Epithelial cell of proximal tubule (primary cell): ENCODE measurements at places on chromosomes 1 and 21.

DNA sequence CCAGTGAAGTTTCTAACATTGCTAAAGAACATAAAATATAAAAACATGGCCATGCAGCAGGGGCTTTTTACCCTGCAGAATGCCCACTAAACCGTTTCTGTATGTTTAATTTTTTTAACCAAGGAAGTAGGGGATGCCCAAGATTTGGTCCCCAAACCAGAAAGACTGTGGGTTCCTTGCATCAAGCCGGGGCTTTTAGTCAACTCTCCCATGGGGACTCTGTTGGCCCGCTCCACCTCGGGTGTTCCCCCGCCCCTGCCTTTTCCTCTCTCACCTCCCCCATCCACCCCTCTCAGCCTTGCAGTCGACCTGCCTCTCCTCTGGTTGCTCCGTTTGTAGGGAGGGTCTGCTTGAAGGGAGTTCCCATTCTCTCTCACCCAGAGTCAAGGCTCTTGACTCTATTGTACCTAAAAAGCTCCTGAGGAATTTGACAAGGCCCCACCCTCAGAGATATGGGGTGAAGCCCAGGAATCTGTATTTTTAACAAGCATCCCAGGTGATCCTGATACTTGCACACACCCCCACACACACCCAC lies 117.5 kb downstream of the TOMM20 start:
- no peak for DNase-seq

DNA sequence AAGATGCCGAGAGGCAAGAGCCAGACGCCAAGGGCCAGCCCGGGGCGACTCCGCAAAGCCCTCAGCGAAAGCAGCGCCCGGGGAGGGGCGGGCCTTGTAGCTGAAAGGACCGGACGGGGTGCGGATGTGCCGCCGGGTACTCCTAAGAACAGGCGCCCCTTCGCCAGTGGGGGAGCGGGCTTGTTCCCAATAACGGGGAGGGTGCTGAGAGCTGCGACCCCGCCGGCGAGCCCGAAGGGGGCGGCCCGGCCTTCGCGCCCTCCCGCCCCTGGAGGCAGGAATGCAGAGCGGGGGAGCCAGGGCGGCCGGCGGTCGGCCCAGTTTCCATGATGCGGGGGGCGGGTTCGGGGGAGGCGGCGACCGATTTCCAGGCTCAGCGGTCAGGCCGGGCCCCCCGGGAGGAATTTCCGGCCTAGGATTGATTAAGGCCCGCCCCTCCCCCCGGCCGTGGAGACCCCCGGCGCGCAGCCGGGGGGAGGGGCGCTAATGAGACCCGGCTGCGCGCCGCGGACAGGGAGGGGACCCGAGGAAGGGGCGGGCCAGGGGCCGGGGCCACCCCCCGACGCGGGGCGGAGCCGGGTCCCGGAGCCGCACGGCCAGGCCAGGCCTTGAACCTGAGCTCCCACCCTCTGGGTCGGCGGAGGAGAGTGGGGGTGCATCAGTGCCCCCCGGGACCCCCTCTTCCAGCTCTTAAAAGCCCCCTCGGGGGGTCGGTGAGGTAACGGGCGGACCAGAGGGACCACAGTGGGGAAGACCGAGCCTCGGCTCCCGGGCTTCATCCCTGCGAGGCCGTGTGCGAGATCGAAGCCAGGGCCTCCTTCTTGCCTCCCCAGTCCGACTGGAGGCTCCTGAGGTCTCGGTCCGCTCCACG lies 898 bp upstream of the TMEM200B start:
- no peak for DNase-seq

DNA sequence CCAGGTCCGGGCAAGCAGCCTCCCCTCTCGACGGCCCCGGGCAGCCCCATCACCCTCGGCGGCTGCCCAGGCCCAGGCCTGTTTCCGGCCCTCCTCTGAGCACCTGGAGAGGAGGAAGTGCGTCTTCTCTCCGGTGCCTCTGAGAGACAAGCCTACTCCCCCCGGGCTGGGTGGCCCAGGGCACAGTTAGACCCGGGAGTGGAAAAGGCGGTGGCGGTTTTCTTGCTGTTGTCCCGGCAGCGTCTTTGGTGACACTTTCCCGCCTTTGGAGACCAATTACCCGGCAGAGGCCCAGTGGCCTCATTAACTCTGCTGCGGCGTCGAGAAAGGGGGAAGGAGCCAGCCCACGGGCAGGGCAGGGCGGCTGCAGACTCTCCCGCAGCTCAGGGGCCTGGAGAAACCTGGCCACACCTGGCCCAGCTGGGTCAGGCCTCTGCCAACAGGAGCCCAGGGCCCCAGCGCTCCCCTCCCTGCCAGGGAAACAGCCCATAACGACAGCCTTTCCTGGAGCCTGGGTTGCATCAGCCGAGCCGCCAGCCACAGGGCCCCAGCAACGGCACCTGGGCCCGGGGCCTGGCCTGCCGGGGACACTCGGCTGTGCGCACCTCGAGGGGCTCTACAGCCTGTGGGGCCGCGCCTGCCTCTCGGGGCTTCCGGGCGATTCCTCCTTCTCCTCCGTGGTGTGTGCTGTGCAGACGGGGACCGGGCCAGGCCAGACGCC lies 28.4 kb upstream of the C1orf159 start:
- no peak for DNase-seq

DNA sequence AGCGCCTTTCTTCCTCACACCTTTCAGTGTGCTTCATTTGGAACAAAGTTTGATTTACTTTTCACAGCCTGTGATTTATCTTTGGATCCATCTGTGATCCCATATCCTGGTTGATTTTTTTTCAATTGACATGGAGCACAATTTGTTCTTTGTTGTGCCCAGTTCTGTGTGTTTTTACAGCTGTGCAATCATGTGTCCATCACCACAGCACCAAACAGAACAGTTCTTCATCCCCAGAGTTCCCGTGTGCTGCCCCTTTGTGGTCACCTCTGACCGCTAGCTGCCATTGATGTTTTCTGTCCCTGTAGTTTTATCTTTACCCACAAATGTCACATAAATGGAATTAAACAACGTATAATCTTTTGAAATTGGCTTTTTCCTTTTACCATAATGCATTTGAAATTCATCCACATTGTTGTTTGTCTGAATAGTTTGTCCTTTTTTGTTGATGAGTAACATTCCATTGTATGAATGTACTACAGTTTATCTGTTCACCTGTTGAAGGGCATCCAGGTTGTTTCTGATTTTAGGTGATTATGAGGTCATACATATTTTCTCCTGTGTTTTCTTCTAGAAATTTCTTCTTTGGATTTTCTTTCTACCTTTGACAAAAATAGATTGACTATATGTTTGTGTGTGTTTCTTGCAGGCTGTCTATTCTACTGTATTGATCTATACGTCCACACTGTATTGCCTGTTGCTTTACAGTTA lies 17.4 kb downstream of the MIGA1 start:
- no peak for DNase-seq

DNA sequence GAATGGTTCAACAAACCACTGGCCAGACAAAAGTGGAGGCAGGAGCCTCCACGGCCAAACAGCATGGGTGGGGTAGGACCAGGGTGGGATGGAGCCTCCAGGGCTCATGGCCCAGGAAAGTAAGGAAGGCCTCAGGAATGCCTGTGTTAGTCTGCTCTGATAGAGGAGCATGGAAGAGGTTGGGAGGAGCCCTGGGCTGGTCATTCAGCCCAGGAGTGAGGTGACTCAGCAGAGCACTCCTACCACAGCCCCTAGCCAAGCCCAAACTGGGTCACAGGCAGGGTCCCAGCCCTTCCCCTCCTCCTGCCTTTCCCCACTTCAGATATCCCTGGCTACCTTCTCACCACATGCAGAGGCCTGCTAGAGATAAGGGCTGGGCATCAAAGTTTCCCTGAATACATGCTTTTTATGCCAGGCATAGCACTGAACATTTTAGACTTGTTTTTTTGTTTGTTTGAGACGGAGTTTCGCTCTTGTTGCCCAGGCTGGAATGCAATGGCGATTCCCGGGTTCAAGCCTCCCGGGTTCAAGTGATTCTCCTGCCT lies 3.1 kb upstream of the SHISA4 start:
- no peak for DNase-seq

DNA sequence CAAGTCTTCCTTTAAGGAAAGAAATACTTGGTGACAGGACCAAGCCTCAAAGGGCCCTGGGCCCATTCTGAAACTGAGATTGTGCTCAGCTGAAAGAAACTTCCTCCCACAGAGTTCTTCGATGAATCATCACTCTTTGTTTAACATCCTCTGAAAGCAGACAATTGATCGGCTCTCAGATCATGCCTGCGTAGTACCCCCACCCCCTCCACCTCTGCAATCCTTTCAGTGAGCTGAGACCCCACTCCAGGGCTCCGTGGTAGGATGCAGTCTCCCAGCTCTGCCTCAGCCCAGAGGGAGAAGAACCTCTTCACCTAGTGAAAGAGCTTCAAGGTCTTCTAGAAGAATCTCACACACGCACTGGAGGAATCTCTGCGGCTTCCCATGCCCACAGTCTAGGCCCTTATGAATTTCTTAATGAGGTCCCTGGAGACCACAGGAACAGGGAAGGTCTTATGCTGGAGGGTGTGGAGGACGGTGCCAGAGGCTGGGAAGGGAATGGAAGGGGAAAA lies 104.9 kb upstream of the SOD1 start:
- DNase-seq = no peak

DNA sequence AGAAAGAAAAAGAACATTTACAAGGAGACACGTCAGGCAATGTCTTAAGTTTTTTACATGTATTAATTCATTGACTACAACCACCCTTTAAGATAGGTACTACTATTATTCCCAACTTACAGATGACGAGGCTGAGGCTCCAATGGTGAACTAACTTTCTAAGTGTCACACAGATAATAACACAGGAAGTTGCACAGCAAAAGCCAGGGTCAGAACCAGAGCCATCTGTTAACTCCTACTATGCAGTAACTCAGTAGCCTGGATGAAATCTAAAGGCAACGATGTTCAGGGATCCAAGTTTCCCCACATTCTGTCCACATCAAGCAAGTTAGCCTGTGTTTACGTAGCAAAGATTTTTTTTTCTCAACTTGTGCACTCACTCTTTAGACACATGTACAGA lies 371.7 kb downstream of the PTPRC start:
- no peak for DNase-seq

- DNase-seq = no peak
Measured at GRCh38 chr21:14562959-14563358, 16.8 kb upstream of the SAMSN1 start.

- DNase-seq = no peak
Measured at GRCh38 chr1:153869486-153869885, 53.3 kb downstream of the GATAD2B start.

- DNase-seq = no peak
Measured at GRCh38 chr21:35900539-35900938, 159.8 kb downstream of the SETD4 start.

DNA sequence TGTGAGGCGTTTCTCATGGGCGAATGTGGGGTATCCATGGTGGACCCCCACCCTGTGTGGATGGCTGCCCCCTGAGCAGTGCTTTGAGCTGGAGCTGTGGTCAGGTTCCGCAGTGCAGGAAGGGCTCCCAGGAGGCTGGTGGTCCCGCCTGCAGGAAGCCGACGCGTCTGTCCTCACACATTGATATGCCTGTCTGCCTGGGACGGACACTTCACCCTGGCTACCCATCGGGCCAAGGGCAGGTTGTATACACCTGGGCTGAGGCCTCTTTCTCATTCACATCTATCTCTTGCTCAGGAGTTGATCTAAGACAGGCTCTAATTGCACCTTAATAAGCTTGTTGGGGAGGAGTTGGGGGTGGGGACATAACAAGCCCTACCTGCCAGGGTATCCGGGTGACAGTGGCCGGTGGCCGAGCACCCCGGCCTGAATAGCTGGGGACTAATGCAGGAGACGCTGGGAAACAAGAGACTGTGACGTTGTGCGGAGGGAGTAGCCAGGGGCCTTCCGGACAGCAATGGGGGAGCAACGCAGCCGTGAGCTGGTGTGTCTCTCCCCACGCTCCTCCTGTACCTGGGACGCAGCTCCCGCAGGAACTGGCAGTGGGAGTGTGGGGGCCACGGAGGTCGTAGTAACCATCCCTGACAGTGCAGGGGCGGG lies 21.7 kb downstream of the PDXK start:
- no peak for DNase-seq

DNA sequence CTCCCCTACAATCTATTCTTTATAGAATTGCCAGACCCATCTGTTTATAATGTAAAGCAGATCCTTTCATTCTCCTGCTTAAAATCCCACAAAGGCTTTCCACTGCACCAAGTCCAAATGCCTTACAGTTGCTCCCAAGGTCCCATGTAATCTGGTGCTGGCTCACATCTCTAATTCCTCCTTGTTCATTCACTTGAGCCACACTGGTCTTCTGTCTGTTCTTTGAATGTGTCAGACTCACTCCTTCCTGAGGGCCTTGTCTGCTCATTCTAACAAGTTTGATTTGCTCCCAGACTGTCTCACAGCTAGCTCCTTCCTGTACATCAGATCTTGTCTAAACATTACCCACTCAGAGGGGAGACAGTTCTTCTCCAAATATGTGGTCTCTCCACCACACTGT lies 38.9 kb downstream of the ALG14 start:
- no peak for DNase-seq

DNA sequence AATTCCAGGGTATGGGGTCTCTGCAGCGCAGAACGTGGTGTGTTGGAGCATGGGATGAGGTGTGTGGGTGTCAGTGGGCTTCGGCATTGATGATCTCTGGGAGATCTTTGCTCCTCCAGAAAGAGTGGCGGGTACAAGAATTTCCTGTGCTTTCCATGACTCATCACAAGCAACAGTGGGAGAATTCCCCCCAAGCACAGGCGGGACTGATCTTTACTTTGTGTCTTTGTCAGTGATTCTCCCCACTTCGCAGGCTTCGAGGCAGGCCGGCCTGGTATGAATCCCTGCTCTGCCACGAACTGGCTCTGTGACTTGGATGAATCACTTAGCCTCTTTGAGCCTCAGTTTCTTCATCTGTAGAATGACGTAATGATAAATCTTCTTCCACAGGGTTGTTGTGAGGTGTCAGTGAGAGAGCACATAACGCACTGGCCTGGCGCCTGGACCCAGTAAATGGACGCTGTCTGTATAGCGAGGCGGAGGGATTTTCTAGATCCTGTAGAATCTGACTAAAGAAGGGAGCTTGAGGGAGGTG lies 2.0 kb downstream of the OPRD1 start:
- DNase-seq = no peak

GRCh38 chr21:30561957-30562356 lies 843 bp upstream of the KRTAP19-7 start:
- DNase-seq = no peak

DNA sequence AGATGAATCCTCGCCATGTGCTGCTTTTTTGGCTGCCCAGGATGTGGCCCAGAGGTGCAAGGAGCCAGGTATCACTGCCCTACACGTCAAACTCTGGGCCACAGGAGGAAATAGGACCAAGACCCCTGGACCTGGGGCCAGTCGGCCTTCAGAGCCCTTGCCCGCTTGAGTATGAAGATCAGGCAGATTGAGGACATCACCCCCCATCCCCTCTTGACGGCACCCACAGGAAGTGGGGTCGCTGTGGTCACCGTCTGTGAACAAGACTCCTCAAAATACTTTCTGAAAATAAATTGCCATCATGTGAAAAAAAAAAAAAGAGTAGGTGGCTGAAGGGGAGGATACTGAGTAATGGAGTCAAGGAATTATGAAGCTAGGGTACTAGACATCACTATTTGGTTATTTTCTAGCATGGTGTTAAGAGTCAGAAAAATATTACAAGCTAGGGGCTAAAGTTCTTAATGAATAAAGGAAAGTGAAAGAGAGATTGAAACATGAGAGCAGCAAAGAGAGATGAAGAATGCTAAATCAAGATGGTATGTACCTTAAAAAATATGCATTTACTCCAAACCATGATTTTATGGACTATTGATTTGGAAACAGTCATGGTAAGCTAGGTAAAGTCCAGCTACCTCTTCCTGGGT lies 84.9 kb downstream of the CLEC20A start:
- no peak for DNase-seq
